ENCODE measurements at places on chromosomes 12 and 14.

GRCh38 chr14:95273001-95273978 lies 46.4 kb downstream of the CLMN start:
- peak overlapping the region; percentile 46 for H3K27ac ChIP-seq
- H3K4me1 ChIP-seq = peaks cover 23% of the 10 kb centered on the region
- no peak overlapping the region for H3K4me3 ChIP-seq
- no peaks in the 10 kb centered on the region for H3K27me3 ChIP-seq
- H3K36me3 ChIP-seq = peaks cover 8% of the 10 kb centered on the region
- DNase-seq = peak; percentile 51

- no peaks in the 10 kb centered on the region for H3K36me3 ChIP-seq
- DNase-seq = peak; percentile 72
- no peaks in the 10 kb centered on the region for H3K27me3 ChIP-seq
- peak overlapping the region; percentile 91 for H3K27ac ChIP-seq
- peaks cover 5% of the 10 kb centered on the region for H3K4me1 ChIP-seq
Measured at GRCh38 chr12:25495331-25496097, 57.6 kb downstream of the LMNTD1 start.

DNA sequence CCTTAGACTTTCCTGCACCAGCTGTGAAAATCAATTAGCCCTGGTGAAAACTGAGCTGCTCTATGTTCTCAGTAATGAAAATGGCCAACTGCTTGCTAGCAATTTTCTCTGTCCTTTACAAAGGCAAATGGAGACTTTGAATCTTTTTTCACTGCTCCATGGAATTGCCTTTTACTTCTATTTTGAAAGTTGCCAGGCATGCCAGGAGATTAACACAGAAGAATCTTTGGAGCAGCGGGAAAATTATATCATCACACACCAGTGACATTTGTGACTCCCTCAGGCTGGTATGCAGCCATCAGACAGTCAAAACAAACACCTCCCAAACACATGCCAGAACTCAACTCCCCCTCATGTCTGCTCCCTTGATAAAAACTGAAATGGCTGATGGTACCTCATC lies 872.0 kb upstream of the FLRT2 start:
- H3K4me3 ChIP-seq = no peak overlapping the region
- no peak for DNase-seq
- H3K27me3 ChIP-seq = no peaks in the 10 kb centered on the region
- no peaks in the 10 kb centered on the region for H3K36me3 ChIP-seq
- no peak overlapping the region for H3K27ac ChIP-seq

DNA sequence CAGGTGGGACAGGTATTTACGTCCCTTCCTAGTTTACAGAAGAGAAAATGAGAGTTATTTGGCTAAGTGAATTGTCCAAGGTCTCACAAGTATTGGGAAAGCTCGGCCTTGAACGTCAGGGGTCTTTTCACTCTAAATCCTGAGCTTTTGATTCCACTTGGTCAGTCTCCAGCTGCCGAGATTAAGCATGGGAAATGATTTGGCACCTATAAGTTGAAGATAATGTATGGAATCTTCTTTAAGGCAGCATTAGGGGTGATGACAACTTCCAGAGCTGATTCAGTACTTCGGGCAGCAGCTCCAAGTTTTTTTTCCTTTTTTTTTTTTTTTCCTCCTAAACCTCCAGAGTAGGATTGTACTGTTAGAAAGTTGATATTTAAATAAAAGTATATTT lies 722 bp downstream of the FAM234B start:
- no peaks in the 10 kb centered on the region for H3K36me3 ChIP-seq
- H3K4me1 ChIP-seq = peaks cover 2% of the 10 kb centered on the region
- H3K27ac ChIP-seq = no peak overlapping the region
- peak overlapping the region; percentile 98 for H3K4me3 ChIP-seq

- H3K36me3 ChIP-seq = no peaks in the 10 kb centered on the region
- H3K4me1 ChIP-seq = peaks cover 26% of the 10 kb centered on the region
- no peak within 1 kb of the TSS for H3K27ac ChIP-seq
- H3K4me3 ChIP-seq = peak within 1 kb of the TSS; percentile 37
Measured at GRCh38 chr12:102957339-102958050, at the start of gene ASCL1. ASCL1 (plus strand) TSS chr12:102957674; CDS start chr12:102958245, 571 bp downstream.

DNA sequence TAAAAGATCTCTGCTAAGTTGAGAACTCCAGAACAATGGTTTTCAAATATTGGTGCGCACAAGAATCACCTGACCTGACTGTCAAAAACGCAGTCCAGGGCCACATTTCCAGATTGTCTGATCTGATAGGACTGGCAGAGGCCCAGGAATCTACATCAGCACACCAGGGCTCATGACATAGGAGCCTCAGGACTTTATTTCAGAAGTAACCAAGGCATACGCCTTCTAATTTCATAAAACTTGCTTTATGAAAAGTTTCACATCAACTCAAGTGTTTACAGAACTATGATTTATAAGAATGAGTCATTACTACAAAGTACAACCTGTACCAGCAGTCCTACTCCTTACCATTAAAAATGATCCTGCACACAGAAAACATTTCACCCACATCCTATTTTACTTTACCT lies 47.7 kb upstream of the PTPRO start:
- H3K36me3 ChIP-seq = no peaks in the 10 kb centered on the region
- DNase-seq = no peak
- H3K27ac ChIP-seq = no peak overlapping the region
- H3K27me3 ChIP-seq = no peaks in the 10 kb centered on the region

DNA sequence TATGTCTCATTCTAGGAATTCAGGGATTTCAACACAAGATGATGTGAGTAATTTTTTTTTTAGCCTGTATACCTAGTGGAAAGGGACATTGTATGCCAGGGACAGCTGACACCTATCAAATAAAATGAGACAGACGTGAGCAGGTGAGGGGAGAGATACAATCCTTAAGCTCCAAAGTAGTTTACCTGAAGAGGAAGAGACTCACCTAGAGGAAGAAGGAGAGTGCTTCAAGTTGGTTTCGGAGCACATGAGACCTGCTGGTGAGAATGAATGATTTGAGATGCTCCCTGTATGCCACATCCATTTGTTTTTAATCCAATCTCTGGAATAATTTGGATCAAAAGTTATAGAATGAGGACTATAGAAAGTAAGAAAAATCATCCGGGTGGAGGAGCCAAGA lies 915.4 kb upstream of the FBXO33 start:
- no peaks in the 10 kb centered on the region for H3K4me1 ChIP-seq
- no peaks in the 10 kb centered on the region for H3K36me3 ChIP-seq
- no peaks in the 10 kb centered on the region for H3K27me3 ChIP-seq
- H3K27ac ChIP-seq = no peak overlapping the region
- H3K4me3 ChIP-seq = no peak overlapping the region

- peaks cover 3% of the 10 kb centered on the region for H3K4me1 ChIP-seq
- no peak overlapping the region for H3K27ac ChIP-seq
- no peak for DNase-seq
- H3K36me3 ChIP-seq = peaks cover 64% of the 10 kb centered on the region
- H3K4me3 ChIP-seq = no peak overlapping the region
- H3K27me3 ChIP-seq = no peaks in the 10 kb centered on the region
Measured at GRCh38 chr14:54481695-54482094, 7.1 kb downstream of the GMFB start.

DNA sequence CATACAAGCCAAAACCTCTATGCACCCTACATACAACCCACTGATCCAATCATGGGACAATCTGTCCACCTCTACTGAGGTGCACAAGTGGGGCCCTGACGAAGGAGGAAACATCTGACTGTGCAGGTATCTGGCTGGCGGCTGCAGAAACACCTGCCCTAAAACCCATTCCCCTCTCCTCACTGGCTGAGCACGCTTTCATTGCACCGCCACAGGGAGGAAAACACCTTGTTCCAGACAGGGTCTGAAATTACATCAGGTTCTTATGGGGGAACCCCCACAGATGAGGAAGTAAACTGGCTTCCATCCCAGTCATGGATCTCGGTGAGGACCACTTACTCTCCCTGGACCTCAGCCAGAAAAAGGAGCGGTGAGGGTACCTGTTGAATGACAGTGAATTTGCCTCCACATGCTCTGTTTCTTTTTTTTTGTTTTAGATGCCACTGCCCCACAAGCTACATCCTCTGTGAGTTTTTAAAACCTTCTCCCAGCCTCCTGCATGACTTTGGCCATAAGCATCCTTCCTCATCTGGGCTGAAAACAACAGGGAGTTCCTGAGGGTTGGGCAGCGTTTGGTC lies 23.8 kb upstream of the DGLUCY start:
- H3K4me1 ChIP-seq = no peaks in the 10 kb centered on the region
- H3K36me3 ChIP-seq = no peaks in the 10 kb centered on the region
- peaks cover 11% of the 10 kb centered on the region for H3K27me3 ChIP-seq
- no peak overlapping the region for H3K27ac ChIP-seq

DNA sequence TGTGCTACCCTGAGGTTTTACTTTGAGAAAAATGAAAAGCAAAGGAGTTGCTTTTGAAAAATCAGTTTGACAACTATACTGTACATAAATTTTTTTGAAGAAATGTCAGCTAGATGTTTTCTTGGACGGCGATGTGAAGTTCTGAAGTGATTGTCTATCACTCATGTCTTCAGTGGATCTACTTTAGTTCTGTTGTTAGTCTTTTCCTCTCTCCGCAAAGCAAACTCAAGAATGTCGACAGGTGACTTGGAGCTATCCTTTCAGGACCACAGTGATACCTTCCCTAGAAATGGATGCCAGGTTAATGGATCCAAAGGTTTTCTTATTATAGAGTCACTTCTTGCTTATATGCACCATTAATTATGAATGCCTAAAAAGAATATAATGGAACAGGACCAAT lies 1.2 kb downstream of the PTPRO start:
- no peak overlapping the region for H3K27ac ChIP-seq
- H3K36me3 ChIP-seq = no peaks in the 10 kb centered on the region
- no peak overlapping the region for H3K4me3 ChIP-seq
